Stimulated activated CD4-positive, alpha-beta T cell treated with anti-CD3 and anti-CD28 coated beads, TNF-alpha, amount 100 ng/mL, for 4 hours (primary cell): ENCODE measurements at places on chromosomes 7 and 10.

GRCh38 chr10:89337484-89337883 lies 9.7 kb downstream of the IFIT3 start:
- peak; percentile 23 for DNase-seq

DNA sequence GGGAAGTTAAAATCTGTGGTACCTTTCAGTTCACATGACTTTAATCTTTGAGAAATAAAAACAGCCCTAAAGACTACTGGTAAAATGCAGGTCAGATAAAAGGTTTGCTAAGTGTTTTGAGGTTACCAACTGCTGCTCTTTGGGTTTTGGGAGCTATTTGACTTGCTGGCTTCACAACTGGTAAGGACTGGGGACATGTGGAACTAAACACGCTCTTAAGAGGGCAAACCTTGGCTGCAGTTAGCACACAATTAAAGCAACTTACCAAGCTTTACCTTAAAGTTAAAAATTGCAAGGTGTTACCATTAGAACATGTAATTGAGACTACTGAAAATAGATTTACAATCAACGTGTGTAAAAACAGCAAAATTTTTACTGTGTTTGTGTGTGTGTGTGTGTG lies 220.2 kb downstream of the PHF14 start:
- no peak for DNase-seq

GRCh38 chr7:85456254-85456653 lies 269.4 kb upstream of the SEMA3D start:
- DNase-seq, result no peak

- no peak for DNase-seq
These were observed 240.7 kb downstream of the MGMT start for GRCh38 chr10:129707406-129708388.

- no peak for DNase-seq
These were observed 220.6 kb upstream of the FOXK1 start for GRCh38 chr7:4461531-4461930.

GRCh38 chr7:20076835-20077234 lies 140.3 kb downstream of the MACC1 start:
- DNase-seq, result no peak

DNA sequence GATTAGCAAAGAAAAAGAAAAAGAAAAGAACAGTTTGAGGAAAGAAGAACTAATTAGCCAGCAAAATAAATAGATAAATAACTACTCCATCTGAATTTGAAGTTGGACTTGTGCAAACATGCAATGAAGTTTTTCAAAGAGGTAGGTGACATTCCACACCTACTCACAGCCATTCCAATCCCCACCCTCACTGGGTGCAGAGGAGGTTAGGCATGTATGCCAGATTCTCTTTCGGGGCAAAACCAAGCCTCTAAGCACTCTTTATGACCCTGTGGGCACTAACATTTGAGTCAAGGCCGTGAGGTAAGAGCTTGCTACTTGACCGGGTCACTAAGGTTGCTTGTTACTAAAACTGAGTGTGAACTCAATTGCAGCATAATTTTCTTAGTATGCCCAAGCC lies 108.4 kb upstream of the SEMA3A start:
- no peak for DNase-seq

DNA sequence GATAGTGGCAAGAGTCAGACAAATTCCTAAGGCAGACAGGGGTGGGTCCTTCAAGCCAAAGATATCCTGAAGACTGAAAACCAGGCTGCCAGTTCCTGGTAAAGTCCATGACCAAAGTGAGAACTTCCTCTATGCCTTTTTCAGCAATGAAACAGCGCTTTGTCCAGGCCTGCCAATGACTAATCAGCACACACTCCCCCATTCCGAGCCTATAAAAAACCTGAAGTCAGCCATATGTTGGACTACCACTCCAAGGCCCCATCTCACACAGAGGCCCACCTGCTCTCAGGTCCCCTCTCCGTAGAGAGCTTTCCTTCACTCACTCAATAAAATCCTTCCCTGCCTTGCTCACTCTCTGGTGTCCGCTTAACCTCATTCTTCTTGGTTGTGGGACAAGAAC lies 402.2 kb downstream of the ANKRD7 start:
- DNase-seq, result no peak

GRCh38 chr10:74293686-74294371 lies 142.8 kb downstream of the ADK start:
- no peak for DNase-seq

DNA sequence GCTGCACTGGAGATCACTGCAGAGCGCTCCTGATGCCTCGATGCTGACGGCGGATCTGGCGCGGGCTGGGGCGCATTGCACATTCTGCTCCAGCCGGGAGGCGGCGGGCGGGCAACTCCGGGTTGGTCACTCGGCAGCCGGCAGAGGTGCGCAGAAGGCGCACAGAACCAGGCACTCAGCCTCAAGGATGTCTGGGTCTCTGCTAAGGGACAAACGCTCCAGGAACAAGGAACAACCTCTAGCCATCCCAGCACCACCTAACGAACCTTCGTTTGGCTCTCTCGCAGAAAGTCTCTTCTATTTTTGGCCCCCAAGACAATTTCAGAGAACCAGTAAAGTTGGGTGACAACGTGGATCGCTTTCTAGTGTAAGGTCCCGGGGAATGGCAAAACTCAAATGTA lies 254.6 kb downstream of the OTUD1 start:
- DNase-seq, result no peak

DNA sequence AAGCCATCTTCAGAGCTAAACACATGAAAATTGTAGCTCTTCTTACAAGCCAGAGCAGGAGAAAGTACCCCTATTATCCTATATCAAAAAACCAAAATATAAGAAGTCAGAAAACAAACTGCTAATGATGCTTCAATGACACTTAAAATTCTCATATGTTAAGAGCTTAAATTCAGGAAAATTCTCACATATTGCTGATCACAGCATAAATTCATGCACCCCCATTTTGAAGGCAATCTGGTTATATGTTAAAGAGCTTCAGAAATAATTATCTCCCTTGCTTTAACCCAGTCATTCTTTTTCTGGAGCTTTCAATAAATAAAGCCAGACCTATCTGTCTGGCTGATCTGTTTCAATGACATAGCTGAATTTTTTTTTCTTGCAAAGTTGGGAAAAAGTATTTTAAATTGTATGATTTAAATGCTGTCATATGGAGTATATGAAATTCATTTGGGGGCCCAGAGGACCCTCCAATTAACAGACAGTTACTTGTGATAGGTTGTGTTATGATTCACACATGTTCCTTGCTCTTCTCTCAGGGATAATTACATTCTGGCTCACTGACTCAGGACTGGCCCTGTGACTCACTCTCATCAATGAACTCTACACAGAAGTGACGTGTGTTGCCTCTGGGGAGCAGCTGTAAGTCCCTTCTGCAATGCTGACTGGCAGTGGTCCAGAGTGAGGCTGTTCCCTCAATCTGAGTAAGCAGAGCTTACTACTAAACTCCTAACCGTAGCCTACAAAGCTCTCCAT lies 85.2 kb downstream of the HGF start:
- DNase-seq, result no peak
